ENCODE measurements at places on chromosomes 13 and 19. TPM values are rescaled to one million over a fixed set of nuclear protein-coding genes. Genes with fewer than 3 reads are reported as not detected.

Gene CAPN12
- 0.24 TPM for total RNA-seq

Gene SERPINE3
- total RNA-seq = not detected

Gene WDR88
- not detected for total RNA-seq

Gene NMRK2
- total RNA-seq = not detected

Gene ADAMTS10
- total RNA-seq = 21.5 TPM

Gene NLRP9
- total RNA-seq = not detected

Gene SLC10A2
- total RNA-seq = not detected

Gene SYT5
- not detected for total RNA-seq

Gene GSX1
- total RNA-seq = not detected

Gene UPF3A
- 28.2 TPM for total RNA-seq

Data from hair follicle dermal papilla cell (primary cell).